Motor neuron (in vitro differentiated cells): ENCODE measurements at places on chromosomes 5 and 9.

DNA sequence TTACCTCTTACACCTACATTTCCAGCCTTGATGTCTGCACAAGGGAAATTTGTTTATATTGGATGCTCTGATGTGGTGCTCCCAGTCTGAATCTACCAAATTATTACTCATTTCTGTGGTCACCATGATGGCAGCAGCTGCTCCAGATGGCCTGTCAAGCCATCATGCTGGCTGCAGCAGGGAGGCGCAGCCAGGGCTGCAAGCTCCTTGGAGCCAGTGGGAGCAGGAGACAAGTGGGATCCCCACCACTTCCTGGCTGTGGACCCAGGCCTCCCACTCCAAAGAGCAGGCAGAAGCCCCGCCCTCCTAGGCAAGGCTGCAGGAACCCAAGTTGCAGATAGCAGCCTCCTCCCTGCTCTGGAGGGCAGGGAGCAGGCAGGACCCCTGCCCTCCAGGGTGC is 241.1 kb upstream of the ATP10B start:
- ATAC-seq: no peak

GRCh38 chr9:76905791-76906646 is at the start of gene PRUNE2:
TSS of gene PRUNE2 (minus strand) at chr9:76906114. CDS start at chr9:76905963, 151 bp downstream.
- ATAC-seq: peak; percentile 96

DNA sequence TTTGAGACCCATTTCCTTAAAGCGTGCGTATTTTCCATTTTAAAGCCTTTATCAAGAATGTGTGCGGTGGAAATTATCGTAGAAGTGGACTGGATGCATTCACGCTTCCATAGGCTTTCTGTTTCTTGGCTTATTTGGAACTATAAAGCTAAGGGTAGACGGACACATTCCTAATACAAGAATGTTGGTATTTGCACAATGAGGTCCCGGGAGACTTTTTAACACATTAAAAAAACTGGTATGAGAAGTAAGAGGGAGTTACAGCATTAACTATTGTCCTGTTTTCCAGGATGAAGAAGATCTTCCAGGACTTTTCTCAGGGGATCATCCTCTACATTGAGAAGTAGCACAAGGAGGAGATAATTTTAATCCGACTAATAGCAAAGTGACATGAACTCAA is 653.0 kb downstream of the MTRR start:
- ATAC-seq: no peak

- no peak for ATAC-seq
Measured at GRCh38 chr9:18768951-18769622, 263.9 kb downstream of the SAXO1 start.

GRCh38 chr9:136570916-136571315 is 25.1 kb upstream of the NOTCH1 start:
- ATAC-seq: peak; percentile 16

- ATAC-seq: no peak
Measured at GRCh38 chr9:33780276-33780675, 15.1 kb upstream of the PRSS3 start.

DNA sequence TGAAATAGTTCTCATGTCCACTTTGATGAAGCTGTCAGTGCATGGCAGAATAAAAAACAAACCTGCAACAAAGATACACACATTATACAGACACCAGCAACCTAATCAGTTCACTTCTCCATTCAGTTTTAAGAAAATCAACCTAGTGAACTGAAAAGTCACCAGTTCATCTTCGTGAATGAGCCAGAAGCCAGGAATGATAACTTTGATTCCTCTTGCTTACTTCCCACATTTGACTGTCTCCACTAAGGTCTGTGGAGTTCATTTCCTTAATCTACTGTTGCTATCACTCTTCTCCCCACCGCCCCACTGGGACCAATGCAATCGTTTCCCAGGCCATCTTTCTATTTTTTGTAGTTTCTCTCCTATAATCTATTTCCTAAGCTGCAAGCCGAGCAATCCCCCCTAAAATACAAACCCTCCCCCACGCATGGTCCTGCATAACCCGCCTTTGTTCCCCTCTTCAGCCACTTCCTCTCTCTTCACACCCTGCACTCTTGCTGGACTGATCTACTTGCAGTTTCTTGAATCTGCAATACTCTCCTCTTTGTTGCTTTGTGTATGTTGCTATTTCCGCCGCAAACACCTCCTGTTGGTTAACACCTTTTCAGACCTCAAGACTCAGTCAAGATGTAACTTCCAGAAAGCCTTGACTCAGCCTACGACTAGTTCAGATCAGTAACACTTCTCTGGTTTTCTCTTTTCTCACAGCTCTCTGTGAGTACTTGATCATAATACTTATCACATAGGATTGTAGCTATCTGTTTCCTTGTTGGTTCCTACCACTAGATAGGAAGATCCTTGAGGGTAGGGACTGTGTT is 16.6 kb downstream of the STOM start:
- no peak for ATAC-seq
